ENCODE measurements at places on chromosomes 5 and 9.

DNA sequence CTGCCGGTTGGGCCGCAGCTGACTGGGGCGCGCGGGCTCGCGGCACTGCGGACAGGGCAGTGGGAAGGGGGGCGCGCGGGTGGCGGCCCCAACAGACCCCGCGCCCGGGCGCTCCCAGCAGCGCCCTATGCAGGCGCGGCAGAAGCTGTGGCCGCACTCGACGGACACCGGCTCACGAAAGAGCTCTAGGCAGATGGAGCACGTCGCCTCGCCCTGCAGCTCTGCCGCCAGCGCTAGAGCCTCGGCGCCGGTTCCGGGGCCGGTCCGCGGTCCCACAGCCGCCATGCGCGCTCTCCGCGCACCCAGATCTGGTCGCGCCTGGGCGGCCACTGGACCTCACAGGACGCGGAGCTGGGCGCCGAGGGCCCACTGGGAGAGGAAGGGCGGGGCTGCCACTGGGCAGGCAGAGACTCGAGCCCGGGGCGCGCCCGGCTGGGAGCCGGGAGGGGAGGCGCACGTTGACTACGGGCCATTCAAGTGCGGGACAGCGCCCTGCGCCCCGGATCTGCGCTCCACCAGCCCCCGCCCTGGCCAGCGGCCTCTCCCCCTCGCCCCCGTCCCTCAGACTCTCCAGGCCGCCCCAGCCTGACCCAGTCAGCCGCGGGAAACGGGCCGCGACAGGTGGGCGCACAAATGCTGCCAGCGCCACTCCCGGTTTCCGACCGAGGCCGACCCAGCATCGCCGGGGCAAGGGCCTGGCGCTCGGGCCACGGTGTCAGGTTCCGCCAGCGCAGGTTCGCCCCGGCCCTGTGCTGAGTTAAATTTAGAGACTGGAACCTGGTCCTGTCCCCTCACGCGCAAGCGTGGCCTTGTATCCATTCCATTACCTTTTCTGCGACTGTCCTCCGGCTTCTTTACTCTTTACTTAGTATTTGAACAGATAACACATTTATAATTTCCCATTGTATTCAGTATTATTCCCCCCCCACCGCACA is at the start of gene TRIM7:
TSS of gene TRIM7 (minus strand) at position 371 of the 935 bp plus-strand sequence. CDS start at position 285, 86 bp downstream.
- no peak for DNase-seq

GRCh38 chr5:176441921-176442323 is 6.3 kb upstream of the FAF2 start:
- no peak for DNase-seq

GRCh38 chr5:59368951-59369350 is 524.6 kb downstream of the PDE4D start:
- DNase-seq, result no peak

GRCh38 chr5:73411936-73412596 is 36.5 kb downstream of the FOXD1 start:
- no peak for DNase-seq

DNA sequence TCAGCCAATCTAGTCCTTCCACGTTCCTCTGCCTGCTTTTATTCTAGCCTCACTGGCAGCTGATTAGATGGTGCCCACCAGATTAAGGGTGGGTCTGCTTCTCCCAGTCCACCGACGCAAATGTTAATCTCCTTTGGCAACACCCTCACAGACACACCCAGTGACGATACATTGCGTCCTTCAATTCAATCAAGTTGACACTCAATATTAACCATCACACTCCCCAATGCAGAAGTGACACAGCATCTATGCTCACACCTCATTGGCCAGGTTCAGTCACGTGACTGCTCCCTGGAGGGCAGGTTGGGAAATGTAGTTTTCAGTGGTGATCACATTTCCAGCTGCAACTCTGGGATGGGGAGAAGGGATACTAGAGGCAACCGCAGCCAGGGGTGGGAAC is 13.0 kb downstream of the SUSD3 start:
- no peak for DNase-seq

DNA sequence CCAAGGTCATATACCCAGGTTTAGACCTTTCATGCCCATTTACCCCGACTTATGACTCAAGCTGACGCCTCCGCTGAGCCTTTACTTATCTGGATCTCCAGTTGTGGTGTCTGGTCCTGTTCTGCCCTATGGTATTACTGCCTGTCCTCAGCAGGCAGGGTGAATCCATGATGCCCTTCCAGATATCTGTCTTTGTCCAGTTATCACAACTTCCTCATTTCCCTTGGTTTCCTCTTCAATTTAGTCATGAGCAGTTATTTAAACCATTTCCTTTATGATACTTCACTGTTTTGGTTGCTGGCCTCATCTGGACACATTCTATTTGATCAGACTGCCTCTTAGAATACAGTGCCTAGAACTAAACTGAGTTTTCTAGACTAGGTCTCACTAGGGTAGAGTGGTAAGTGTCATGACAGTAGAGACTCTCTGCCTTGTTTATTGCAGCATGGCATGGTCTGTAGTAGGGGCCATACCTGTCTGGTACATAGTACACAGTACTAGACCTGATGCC is 93.3 kb downstream of the MELK start:
- no peak for DNase-seq

GRCh38 chr9:110021891-110022290 is 186.1 kb downstream of the C9orf152 start:
- DNase-seq, result no peak

- no peak for DNase-seq
These were observed 163.4 kb downstream of the GHR start for GRCh38 chr5:42586625-42587024.

GRCh38 chr5:125559296-125559695 is 812.9 kb upstream of the ZNF608 start:
- no peak for DNase-seq

GRCh38 chr5:83848941-83849340 is 128.3 kb upstream of the HAPLN1 start:
- DNase-seq, result no peak

GRCh38 chr9:132993511-132993939 is 15.0 kb downstream of the GFI1B start:
- DNase-seq, result no peak

- no peak for DNase-seq
These were observed 665 bp downstream of the SLC6A3 start for GRCh38 chr5:1444361-1445189.

DNA sequence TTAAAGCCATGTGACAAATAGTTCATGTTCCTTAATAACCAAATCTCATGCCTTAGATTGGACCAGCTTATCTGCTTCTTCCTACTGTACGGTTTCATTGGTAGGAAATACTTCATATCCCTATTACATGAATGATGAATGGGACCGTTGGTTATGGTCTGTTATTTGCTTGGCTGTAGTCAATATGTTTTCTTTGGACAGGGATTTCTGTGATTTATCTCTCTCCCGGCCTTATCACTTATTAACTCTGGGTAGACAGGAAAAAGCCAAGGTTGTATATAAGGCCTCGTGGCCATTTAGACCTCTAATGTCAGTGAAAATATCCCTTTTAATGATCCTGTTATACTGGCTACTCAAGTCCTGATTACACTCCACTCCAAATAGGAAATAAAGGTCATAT is 330.6 kb downstream of the EBF1 start:
- DNase-seq, result no peak

- peak; percentile 42 for DNase-seq
These were observed at the start of gene PARP8 for GRCh38 chr5:50666261-50667022. Gene PARP8, plus strand, starts transcription at chr5:50666637. Its CDS starts 459 bp downstream, at chr5:50667096.

GRCh38 chr5:158513490-158514318 is 586.0 kb downstream of the EBF1 start:
- DNase-seq, result no peak

DNA sequence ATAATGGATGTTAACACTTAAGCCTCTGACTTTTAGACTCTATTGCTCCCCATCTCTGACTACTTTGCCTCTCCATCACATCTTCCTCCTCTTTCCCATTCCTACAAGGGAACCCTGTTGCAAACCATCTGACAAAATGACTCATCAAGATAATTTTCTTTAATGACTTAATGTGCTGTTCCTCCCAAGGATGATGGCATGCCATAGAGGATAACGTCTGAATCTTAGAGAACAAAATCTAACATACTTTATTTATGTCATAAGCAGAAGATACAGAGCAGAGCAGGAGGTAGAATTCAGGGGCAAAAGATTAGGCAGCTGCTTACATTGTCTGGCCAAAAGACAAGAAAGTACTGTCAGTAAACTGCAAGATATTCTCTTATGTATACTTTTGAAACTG is 76.8 kb downstream of the FGF10 start:
- no peak for DNase-seq

DNA sequence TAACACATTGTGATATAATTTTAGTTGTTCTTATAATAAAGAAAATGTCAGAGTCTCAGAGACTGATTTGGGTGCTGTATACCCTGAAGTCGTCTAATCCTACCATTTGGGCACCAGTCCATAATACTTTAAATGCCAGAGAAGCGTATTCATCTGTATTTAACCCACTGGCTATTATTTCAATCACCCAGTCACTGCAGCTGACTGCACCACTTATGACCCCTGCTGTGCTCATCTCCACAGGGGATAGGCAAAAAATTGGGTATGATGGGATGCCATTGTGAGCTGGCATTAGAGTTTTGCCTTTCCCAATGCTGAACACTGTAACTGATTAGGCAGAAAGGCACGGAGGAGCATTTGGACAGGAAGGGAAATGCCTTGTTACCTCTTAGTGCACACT is 599.7 kb downstream of the CAAP1 start:
- DNase-seq, result no peak

GRCh38 chr9:34279411-34279810 is 49.7 kb downstream of the KIF24 start:
- no peak for DNase-seq

DNA sequence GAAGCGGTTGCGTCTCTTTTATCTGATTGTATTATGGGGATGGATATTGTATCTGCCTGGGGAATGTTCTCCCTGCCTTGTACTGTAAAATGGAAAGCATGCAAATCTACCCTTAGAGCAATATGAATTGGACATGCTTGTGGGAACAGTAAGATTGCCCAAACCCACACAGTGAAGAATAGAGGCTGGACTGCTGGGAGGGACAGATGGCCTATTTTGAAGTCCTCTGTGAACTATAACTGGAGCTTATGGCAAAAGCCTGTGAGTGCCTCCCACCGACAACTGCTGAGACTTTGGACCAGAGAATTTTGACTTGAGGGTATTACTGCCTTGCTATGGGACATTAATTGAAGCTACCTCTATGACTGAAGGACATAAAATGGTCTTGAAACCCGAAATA is 168.9 kb downstream of the ERCC6L2 start:
- no peak for DNase-seq

Measured in stimulated activated naive CD4-positive, alpha-beta T cell treated with Interleukin-2 at 50 U/mL for 16 hours (primary cell).